ENCODE measurements at places on chromosomes 5 and 9. TPM values are rescaled to one million over a fixed set of nuclear protein-coding genes. Genes with fewer than 3 reads are reported as not detected.

Gene THBS4
- total RNA-seq: not detected

Gene RETREG1
- total RNA-seq: 2.6 TPM

Gene GFPT2
- 77.2 TPM for total RNA-seq

Gene CFAP77
- not detected for total RNA-seq

Gene ALDH7A1
- total RNA-seq: 76.3 TPM

Gene SH3TC2
- 0.73 TPM for total RNA-seq

Gene TAF1L
- not detected for total RNA-seq

Gene RNF208
- 1.4 TPM for total RNA-seq

Gene CAMK2A
- total RNA-seq: 0.94 TPM

Gene SVEP1
- total RNA-seq: 1.8 TPM

Gene DMAC1
- 72.8 TPM for total RNA-seq

Gene LHX6
- total RNA-seq: 1.1 TPM

Gene UBAC1
- total RNA-seq: 38.2 TPM

Gene NR6A1
- 1.7 TPM for total RNA-seq

Gene ARHGAP26
- 9.2 TPM for total RNA-seq

Gene LPAR1
- 17.9 TPM for total RNA-seq

Gene ADAMTS16
- 1.8 TPM for total RNA-seq

Gene SAPCD2
- total RNA-seq: 22.7 TPM

Gene PCDHGA9
- 0.08 TPM for total RNA-seq

Gene LIFR
- 4.3 TPM for total RNA-seq

Gene ADGRV1
- total RNA-seq: 0.83 TPM

Gene GADD45G
- total RNA-seq: 0.42 TPM

Gene NTNG2
- total RNA-seq: 1.5 TPM

Gene IL5
- total RNA-seq: not detected

Gene VCAN
- 12.7 TPM for total RNA-seq

Gene ANKRD18A
- total RNA-seq: 9.2 TPM

Gene CCDC192
- total RNA-seq: not detected

Gene SYK
- total RNA-seq: 0.54 TPM

Gene CPLANE1
- 4.4 TPM for total RNA-seq

Gene C7
- not detected for total RNA-seq

Gene EQTN
- total RNA-seq: not detected

Gene B4GALT1
- 190 TPM for total RNA-seq

Gene MVB12B
- total RNA-seq: 5.8 TPM

Gene TMEM245
- 46.5 TPM for total RNA-seq

Gene MARCOL
- not detected for total RNA-seq

Gene BTNL3
- not detected for total RNA-seq

Gene PHYHD1
- total RNA-seq: not detected

Gene PTAR1
- total RNA-seq: 17.7 TPM

Gene HMCN2
- total RNA-seq: 0.05 TPM

Gene PGM5
- total RNA-seq: not detected

Gene FAM120A
- 84.7 TPM for total RNA-seq

All from A549 treated with GW870086 at 1 μM for 4 hours (cell line).